ENCODE measurements at places on chromosomes 1 and 21.

GRCh38 chr1:116902027-116902426 lies 7.7 kb upstream of the PTGFRN start:
- no peak for DNase-seq

- DNase-seq, result no peak
Measured at GRCh38 chr1:34320053-34320669, 143.5 kb downstream of the C1orf94 start.

DNA sequence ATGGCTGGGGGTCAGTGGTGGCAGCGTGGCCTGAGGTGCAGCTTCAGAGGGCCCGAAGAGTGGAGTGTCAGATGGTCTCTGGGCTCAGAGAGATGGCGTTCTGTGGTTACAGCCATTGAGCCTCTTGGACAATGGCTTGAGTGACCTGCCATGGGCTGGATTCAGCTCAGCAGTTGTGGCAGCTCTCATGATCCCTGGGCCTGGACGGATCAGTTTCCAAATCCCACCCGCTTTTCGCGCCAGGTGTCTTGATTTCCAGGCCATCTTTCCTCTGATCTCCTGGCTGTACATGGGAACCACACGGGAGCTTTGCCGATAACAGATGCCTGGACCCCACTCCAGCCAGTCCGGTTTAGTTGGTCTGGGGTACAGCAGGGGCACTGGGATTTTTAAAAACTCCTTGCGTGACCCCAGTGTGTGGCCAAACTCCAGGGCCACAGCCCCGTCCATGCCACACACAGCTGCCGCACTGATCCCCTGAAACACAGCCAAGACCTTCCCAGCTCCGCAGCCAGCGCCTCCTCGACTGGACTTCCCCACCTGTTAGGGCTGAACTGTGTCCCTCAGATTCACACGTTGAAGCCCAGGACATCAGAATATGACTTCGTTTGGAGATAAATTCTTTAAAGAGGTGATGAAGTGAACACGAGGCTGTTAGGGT lies 67.9 kb downstream of the ATP5PO start:
- no peak for DNase-seq

GRCh38 chr1:17683598-17683997 lies 71.5 kb upstream of the ACTL8 start:
- DNase-seq, result no peak

DNA sequence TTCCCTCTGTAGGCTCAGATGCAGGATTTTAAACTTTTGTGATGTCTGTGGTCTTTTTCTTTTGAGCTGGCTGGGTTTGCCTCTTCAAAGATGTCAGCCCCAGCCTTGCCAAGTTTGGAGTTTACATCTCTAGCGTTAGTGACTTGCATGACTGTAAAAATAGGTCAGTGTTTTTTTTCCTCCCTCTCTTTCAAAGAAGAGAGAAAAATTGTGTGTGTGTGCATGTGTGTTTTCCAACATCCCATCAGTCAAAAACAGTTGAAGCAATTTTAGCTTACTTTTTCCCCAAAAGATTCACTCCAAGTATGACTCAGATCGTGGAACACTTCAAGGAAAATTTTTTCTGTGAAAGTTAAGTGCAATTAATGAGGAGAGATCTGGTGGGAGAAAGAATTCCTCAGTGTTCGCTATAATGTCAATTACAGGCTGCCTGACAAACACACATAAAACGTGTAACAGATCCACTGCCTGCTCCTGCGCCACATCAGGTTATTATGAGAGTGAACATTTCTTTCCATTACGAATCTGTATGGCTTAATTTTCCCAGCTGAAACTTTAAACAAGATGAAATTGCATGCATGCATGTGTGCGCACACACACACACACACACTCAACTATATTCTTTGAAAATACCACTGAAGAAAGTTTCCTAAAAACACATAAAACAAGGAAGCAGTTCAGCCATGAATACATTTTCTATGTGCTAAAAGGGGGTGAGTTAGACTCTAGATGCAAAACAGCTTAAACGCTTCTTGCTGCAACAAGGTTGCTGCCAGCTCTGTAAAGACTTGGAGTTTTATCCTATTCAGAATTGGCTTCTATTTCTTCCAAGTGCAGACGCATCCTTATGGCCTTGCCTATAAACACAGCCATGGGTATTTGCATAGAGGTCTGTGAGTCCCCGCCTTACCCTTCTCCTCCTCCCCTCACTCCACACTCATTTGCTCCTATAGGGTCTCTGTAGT lies 55.5 kb downstream of the TLR5 start:
- no peak for DNase-seq

GRCh38 chr1:171984850-171985485 lies 143.7 kb downstream of the DNM3 start:
- DNase-seq, result peak; percentile 44

DNA sequence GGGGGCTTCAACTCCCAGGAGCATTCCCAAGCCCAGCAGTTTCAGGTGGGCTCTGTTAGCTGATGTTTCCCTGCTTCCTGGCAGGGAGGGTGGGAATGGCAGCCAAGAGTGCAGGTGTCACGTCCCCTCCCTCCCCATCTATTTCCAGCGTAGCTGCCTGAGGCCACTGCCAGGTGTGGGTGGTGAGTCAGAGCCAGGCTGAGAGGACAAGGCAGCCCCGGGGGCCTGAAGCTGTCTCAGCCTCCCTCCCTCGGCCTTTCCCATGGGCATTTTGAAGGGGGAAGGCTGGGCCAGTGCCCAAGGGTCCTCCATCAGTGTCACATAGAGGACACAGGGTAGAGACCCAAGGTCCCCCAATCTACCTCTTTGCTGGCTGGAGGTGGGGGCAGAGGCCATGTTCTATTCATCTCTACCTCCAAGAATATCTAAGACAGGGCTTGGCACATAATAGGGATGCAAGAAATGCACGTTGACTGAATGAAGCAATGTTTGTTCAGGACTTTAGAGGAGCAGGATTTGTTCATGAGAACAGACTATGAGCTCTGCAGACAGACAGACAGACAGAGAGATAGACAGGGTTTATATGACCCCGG lies 34.4 kb upstream of the ID3 start:
- DNase-seq, result peak; percentile 94

DNA sequence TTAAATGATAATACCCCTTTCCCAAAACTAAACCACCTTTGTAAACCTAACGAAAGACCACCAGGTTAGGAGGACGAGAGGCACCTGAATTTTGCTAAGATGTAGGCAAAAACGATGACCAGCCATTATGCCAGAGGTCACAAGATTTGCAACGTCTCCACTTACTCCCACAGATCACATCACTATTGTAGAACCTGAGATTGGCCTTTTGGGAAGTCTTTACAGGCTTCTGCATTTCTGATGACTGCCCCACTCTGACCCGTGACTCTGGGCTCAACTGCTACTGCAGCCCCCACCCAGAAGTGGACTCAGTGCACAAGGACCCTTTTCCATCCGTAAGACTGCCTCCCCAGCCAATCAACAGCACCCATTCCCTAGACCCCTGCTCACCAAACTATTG lies 36.4 kb upstream of the COL6A2 start:
- DNase-seq, result no peak

- no peak for DNase-seq
Measured at GRCh38 chr1:51274676-51275075, 38.6 kb downstream of the RNF11 start.

GRCh38 chr1:151693057-151693651 lies 23.4 kb downstream of the CELF3 start:
- DNase-seq, result peak; percentile 35

DNA sequence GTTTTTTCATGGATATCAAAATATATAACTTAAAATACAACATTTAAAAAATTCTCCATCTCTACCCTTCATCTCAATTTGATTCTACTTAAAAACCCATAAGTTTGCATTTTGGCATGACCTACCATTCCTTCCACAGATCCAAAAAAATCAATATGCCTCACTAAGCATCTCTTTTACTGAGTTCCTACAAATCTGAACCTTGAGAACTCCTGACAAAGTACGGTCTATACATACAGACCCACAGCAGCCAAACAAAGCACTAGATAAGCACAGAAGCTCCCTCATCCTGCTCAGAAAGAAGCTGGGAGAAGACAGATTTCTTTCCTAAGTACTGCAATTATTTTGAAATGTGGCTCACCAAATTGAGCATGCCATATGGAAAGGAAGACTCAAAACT lies 167.5 kb downstream of the KCNT2 start:
- no peak for DNase-seq

- no peak for DNase-seq
Measured at GRCh38 chr1:61374156-61374555, 291.8 kb downstream of the NFIA start.

GRCh38 chr1:39488012-39488545 lies 3.4 kb upstream of the BMP8A start:
- DNase-seq, result no peak

- DNase-seq, result no peak
Measured at GRCh38 chr21:25589887-25590286, 17.4 kb downstream of the MRPL39 start.

DNA sequence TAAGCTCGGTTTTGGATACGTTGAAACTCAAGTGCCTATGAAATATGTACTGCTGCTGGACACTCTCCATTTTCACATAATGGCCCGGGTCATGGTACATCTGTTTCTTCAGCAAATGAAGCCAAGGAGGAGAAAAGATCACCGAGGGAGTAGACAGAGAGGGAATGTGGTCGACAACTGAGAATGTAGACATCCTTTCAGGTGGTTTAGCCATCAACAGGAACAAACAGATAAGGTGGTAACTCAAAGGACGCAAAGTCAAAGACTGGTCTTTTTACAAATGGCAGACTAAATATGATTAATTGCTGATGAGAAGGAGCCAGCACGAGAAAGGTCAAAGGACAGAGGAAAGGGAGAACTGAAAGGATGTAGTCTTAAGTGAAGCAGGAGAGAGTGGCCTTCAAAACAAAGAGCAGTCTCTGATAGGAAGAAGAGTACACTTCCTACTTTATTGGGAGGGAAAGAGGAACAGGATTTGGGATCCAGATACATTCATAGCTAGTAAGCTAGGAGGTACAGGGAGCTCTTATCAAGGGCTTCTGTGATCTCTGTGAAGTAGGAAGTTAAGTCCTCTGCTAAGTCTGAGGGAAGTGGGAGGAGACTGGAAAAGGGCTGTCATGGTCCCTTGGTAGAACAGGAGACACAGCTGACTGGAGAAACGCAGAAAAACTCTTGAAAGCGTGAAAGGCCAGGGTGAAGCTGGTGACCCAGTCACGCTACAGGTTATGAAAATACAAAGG lies 28.3 kb downstream of the NUP133 start:
- DNase-seq, result no peak

GRCh38 chr1:30900931-30901560 lies 7.5 kb downstream of the SDC3 start:
- no peak for DNase-seq

DNA sequence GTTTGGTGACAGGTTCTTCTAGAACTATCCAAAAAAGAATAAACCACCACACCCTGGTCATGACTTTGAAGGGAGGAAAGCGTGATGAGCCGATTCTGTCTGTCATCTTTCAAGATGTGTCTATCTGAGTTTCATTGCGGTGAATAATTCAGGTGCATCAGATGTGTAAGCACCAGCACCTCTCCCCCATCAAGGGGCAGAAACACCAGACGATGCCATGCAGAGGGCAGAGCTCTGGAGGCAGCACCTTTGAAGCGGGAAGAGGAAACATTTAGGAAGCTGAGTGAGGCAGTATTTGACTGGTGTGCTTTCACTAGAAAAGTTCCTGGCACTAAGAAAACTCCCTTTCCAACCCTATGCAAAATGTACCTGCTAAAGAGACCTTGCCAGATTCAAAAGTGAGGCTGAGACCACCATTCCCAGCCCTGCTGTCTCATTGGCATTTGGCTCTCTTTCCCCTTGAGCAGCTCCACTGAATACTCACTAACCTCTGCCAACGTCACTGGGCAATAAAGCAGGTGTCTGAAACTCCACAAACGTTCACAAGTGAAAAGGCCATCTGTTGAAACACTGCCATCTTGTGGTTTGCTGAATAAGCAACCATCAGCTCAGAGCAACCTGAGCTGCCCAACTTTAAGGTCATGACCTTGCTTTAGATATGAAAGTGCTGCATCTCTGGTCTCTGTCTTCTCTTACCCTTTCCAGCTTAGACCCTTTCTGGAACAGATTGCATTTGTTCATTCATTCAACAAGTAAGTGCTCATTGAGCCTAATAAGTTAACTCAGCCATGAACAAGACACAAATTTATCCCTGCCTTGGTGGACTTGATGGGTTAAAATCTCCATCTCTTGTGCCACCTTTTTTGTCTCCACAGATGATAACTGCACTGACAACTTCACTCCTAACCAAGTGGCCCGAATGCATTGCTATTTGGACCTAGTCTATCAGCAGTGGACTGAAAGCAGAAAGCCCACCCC lies 228.6 kb downstream of the PAPPA2 start:
- DNase-seq, result peak; percentile 42

GRCh38 chr1:50851034-50851433 lies 109.0 kb downstream of the FAF1 start:
- no peak for DNase-seq

All from RWPE1 (cell line).